Activated CD8-positive, alpha-beta T cell treated with anti-CD3 and anti-CD28 coated beads, Interleukin-2, amount 10 ng/mL, durations not matched to agents 7 days and 5 days (primary cell): ENCODE measurements at places on chromosomes 2 and 18. TPM values are rescaled to one million over a fixed set of nuclear protein-coding genes. Genes with fewer than 3 reads are reported as not detected.

The CD28 gene
- total RNA-seq, result 27.2 TPM

The APCDD1 gene
- not detected for total RNA-seq

The QPCT gene
- not detected for total RNA-seq

The PDE1A gene
- not detected for total RNA-seq

The C18orf32 gene
- 14.9 TPM for total RNA-seq

The LTBP1 gene
- total RNA-seq, result 0.24 TPM

- no peaks in the 10 kb centered on the region for H3K36me3 ChIP-seq
- no peak for DNase-seq
- H3K4me3 ChIP-seq, result no peak overlapping the region
- peaks cover 8% of the 10 kb centered on the region for H3K27me3 ChIP-seq
These were observed 31.8 kb downstream of the SALL3 start for GRCh38 chr18:79011300-79011870.

GRCh38 chr2:239465017-239466001, 64.5 kb upstream of the HDAC4 start:
- H3K27ac ChIP-seq, result no peak overlapping the region
- DNase-seq, result no peak
- no peaks in the 10 kb centered on the region for H3K36me3 ChIP-seq

GRCh38 chr18:44582456-44582855, 98.2 kb upstream of the SETBP1 start:
- peaks cover 7% of the 10 kb centered on the region for H3K4me1 ChIP-seq
- peaks cover 3% of the 10 kb centered on the region for H3K27me3 ChIP-seq
- no peak overlapping the region for H3K4me3 ChIP-seq
- no peaks in the 10 kb centered on the region for H3K36me3 ChIP-seq
- no peak for DNase-seq

DNA sequence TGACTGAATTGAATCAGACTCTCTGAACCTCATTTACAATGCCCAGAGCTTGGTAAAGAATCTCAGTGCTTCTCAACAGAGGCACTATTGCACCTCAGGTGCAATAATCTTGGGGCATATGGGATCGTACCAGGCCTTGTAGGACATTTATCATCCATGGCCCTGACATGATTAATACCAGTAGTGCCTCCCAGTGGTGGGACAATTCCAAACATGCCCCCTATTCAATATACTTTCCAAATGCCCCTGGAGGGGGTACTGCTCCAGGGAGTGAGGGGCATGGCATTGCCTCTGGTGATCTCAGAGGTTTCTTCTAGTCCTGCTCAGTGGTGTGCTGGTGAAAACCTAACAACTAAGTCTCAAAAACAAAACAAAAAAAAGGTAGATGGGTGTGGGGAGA, 174.9 kb upstream of the SMAD2 start:
- no peaks in the 10 kb centered on the region for H3K4me1 ChIP-seq
- DNase-seq, result no peak
- H3K27me3 ChIP-seq, result peaks cover 32% of the 10 kb centered on the region
- H3K36me3 ChIP-seq, result no peaks in the 10 kb centered on the region
- no peak overlapping the region for H3K4me3 ChIP-seq
- no peak overlapping the region for H3K27ac ChIP-seq

DNA sequence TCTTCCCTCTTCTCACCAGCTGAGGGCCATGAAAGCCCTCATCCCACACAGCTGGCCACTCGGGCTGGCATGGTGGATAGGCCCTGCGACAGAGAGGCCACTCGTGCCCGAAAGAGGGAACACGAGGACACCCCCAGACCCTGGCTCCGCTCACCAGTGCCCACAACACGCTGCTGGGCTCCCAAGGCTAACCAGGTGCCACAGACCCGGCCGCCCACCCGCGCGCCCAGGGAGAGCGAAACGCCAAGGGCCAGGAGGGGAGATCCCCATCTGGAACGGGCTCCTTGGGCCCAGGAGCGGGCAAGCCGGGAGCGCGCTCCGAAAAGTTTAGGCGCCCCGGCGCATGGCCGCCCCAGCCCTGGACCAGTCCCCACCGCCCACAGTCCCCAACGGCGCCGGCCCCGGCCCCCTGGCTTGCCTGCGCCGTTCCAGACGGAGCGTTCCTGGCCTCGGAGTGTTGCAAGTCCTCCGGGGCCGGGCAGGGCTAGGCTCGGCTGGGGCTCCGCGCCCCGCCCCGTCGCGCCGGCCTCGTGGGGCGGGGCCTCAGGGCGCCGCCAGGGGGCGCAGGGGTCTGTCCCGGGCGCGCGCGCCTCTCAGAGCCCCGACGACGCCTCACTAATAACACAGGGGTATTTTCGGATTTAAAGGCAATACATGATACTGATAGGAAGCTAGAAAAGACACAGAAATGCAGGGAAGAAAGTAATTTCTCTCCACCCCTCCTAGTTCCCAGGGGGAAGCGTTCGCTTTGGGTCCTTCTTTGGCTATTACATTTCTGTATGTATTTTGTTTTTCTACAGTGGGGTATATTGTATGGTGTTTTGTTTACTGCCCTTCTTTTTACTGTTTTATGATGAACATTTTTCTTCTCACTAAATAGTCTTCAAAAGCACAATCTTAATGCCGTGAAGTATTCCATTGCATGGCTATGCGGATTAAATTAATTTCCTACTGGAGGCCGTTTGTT, at the start of gene TMBIM1:
TSS of gene TMBIM1 (minus strand) at position 456 of the 967 bp plus-strand sequence. CDS start 10,362 bp downstream, outside the sequence.
- peak within 1 kb of the TSS; percentile 89 for H3K27ac ChIP-seq
- peaks cover 60% of the 10 kb centered on the region for H3K4me1 ChIP-seq
- peaks cover 7% of the 10 kb centered on the region for H3K36me3 ChIP-seq
- H3K4me3 ChIP-seq, result peak within 1 kb of the TSS; percentile 80

- no peak for DNase-seq
- no peaks in the 10 kb centered on the region for H3K27me3 ChIP-seq
- no peaks in the 10 kb centered on the region for H3K36me3 ChIP-seq
- no peak overlapping the region for H3K4me3 ChIP-seq
- H3K27ac ChIP-seq, result no peak overlapping the region
These were observed 643.2 kb upstream of the PIK3C3 start for GRCh38 chr18:41311571-41312547.

DNA sequence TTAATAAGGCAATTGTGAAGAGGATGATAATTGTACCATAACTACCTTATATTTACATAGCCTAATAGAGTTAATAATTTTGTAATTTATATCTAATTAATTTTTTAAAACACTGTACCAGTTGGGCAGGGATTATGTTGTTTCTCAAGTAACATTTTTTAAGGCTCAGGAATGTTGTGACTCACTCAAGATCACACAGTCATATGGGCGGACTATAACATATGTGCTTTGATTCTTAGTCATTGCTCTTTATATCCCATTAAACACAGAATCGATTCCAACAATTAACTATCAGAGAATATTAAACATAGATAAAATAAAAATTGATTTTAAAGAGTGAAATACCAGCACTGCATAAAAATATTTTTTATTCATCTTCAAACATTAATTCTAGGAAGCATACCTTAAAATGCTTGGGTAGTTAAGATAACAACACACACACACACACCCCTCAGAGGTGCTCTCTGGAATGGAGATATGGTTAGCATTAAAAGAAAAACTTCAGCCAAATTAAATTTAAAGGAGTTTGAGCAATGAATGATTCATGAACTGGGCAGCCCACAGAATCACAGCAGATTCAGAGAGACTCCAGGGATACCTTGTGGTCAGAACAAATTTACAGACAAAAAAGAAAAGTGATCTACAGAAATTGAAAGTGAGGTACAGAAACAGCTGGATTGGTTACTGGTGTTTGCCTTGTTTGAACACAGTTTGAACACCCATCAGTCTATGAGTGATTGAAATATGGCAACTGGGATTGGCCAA, 869.4 kb upstream of the ID2 start:
- H3K27ac ChIP-seq, result no peak overlapping the region
- no peak overlapping the region for H3K4me3 ChIP-seq
- DNase-seq, result no peak
- H3K36me3 ChIP-seq, result no peaks in the 10 kb centered on the region
- no peaks in the 10 kb centered on the region for H3K4me1 ChIP-seq

DNA sequence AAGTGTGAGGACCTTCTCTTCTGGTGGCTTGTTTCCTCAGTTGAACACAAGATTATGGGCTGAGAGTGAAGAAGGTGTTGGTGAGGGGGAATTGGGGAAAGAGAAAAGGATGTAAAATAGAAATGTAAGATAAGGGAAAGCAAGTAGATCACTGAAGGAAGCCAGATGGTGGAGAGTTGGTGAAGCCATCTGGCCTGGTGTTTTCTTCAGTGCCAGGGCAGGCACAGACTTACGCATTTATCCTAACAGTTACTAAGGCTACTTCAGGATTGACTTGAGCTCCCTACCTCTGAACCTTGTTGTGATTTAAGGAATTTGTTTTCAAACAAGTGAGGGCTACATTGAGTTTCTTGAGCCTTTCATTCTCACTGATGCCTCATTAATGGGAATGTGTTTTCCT, 113.8 kb downstream of the GALNT1 start:
- no peak for DNase-seq
- no peaks in the 10 kb centered on the region for H3K36me3 ChIP-seq
- H3K4me3 ChIP-seq, result no peak overlapping the region
- no peak overlapping the region for H3K27ac ChIP-seq

GRCh38 chr18:32152705-32153448, 37.0 kb upstream of the MEP1B start:
- peaks cover 14% of the 10 kb centered on the region for H3K4me1 ChIP-seq
- DNase-seq, result no peak
- no peak overlapping the region for H3K4me3 ChIP-seq
- no peak overlapping the region for H3K27ac ChIP-seq
- H3K36me3 ChIP-seq, result peaks cover 2% of the 10 kb centered on the region

DNA sequence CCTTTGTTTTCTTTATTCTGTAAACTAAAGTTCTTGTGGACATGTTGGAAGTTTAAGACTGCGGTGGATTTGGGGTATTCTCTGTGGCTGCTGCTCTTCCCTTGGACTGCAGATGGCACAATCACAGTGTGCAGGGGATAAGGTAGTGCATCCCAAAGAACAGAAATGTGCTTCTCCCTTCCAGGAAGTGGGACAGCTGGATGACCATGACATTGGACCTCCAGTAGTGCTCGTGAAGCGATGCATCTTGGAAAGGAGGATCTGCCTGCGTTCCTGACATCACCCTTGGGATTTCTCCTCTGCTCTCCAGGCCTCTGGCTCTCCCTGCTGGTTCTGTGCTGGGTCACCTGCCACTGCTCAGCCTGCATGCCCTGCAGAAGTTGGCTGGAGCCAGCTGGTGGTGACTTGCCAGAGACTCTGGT, 109.9 kb downstream of the SLC4A3 start:
- no peak overlapping the region for H3K4me3 ChIP-seq
- no peak for DNase-seq
- H3K4me1 ChIP-seq, result no peaks in the 10 kb centered on the region
- H3K36me3 ChIP-seq, result no peaks in the 10 kb centered on the region
- H3K27me3 ChIP-seq, result no peaks in the 10 kb centered on the region
- no peak overlapping the region for H3K27ac ChIP-seq

- peak; percentile 36 for DNase-seq
- H3K4me1 ChIP-seq, result peaks cover 13% of the 10 kb centered on the region
- H3K27ac ChIP-seq, result no peak within 1 kb of the TSS
- peaks cover 19% of the 10 kb centered on the region for H3K36me3 ChIP-seq
These were observed at the start of gene TUBB6 for GRCh38 chr18:12307701-12308385. Gene TUBB6 (plus strand): TSS chr18:12308241. CDS start chr18:12308293, 52 bp downstream.

DNA sequence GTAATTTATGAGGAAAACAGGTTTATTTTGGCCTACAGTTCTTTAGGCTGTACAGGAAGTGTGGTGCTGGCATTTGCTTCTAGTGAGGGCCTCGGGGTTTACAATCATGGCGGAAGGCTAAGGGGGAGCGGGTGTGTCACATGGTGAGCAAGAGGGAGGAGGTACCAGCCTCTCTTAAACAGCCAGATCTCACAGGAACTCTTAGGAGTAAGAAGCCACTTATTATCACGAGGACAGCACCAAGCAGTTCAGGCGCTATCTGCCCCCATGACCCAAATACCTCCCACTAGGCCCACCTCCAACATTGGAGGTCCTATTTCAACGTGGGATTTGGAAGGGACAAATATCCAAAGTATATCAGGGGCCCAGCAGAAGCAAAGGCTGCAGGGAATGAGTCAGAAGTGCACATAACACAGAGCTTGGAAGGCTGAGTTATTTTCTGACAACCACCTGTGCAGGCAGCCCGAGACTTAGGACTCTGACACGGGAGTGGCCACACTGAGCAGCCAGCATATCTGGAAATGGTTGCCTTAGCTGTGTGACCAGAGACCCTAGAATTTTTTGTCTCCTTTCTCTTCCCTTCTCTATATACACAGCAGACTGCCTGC, 170.9 kb downstream of the PRPF40A start:
- H3K27me3 ChIP-seq, result peaks cover 2% of the 10 kb centered on the region
- no peak overlapping the region for H3K4me3 ChIP-seq
- no peaks in the 10 kb centered on the region for H3K4me1 ChIP-seq
- H3K36me3 ChIP-seq, result no peaks in the 10 kb centered on the region
- DNase-seq, result no peak
